ENCODE measurements at places on chromosomes 6 and 20. TPM values are rescaled to one million over a fixed set of nuclear protein-coding genes. Genes with fewer than 3 reads are reported as not detected.
A peak's percentile ranks its signal among the peaks of the same experiment; 100 is the strongest.

DNA sequence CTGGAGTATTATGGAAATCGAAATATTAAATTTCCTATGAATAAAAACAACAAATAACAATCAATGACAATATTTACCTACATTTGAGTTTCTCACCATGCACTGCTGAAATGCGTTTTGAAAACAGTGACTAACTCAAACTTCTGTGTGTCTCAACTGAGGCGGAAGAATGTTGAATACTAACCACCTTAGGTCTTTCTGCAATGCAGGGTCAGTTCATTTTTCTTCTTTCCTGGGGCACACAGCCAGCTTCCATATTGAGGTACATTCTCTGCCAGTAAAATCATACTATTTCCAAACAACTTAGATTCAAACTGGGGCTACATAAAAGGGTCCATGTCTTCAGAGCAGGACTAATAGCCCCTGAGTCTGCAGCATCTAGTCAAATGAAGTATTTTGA lies 310.1 kb downstream of the UTRN start:
- H3K27me3 ChIP-seq = no peaks in the 10 kb centered on the region
- H3K27ac ChIP-seq = peak overlapping the region; percentile 22
- H3K4me3 ChIP-seq = no peak overlapping the region
- H3K36me3 ChIP-seq = peaks cover 13% of the 10 kb centered on the region
- no peak for DNase-seq

HLA-G gene
- not detected for total RNA-seq

GRCh38 chr6:73699676-73700459 lies 3.9 kb downstream of the CD109 start:
- no peak for DNase-seq
- H3K27ac ChIP-seq = no peak overlapping the region
- peaks cover 5% of the 10 kb centered on the region for H3K4me1 ChIP-seq

TRDN gene
- total RNA-seq = 3.8 TPM

PLA2G7 gene
- total RNA-seq = not detected

SEL1L2 gene
- total RNA-seq = not detected

DNA sequence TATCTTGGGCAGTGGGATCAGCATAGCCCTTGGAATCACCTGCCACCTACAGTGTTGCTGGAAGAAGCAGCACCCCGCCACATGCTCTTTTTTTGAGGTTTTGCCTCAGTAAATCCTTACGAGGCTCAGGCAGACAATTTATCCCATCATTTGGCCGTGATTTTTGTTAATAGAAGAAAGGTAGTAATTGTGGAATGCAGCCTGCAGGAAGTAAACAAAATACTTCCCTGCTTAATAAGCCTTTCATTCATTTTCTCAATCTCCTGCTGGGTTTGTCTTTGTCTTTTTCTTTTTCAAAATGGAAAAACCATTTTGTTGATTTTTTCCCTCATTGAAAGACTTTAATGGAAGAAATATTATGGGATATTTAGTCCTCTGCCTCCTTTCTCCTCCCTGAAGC lies 93.7 kb upstream of the CD83 start:
- H3K36me3 ChIP-seq = no peaks in the 10 kb centered on the region
- no peak overlapping the region for H3K4me3 ChIP-seq
- H3K4me1 ChIP-seq = no peaks in the 10 kb centered on the region
- H3K27me3 ChIP-seq = no peaks in the 10 kb centered on the region
- DNase-seq = no peak

HTR1E gene
- not detected for total RNA-seq

DNA sequence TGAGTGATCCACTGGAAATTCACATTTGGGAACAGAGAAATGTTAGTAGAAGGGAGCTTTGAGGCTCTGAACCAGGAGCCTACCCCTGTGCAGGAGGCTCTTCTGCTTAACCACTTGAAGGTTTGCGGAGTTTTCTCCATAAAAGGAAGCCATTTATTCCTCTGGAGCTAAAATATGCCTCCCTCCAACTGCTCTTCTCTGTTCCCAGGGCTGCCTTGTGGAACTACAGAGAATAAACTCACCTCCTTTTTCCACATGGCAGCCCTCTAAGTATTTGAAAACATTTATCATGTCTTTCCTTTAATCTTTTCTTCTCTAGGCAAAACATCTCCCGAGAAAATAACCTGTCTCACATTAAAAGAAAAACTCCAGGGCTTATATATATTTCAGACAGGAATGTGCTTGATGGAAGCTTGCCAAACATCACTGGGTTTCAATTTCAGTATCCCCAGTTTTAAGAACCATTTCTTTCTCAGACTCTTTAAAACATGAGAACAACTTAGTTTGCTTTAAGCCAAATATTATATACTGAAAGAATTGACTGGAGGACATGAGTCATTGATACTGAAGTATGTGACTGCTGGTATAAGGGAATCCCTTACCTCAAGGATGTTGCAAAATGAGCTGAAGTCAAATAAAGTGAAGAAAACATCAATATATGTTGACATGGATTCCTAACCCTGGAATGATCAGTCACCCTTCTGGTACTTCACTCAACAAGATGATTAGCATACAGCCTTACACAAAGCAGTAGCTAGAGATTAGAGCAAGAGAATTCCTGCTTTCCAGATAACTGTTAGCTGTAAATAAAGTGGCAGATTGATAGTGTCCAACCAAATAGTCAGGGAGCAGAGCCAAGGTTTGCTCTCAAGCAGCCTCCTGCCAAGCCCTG lies 74.0 kb downstream of the ZBTB2 start:
- H3K4me1 ChIP-seq = no peaks in the 10 kb centered on the region
- no peaks in the 10 kb centered on the region for H3K27me3 ChIP-seq
- no peak overlapping the region for H3K4me3 ChIP-seq
- no peak overlapping the region for H3K27ac ChIP-seq

SLC16A10 gene
- total RNA-seq = 7.9 TPM

FAM209B gene
- total RNA-seq = 0.81 TPM

SULF2 gene
- 0.69 TPM for total RNA-seq

Measured in A673 (cell line).